ENCODE measurements at places on chromosomes 2 and 18.

GRCh38 chr18:77101410-77102258 lies 30.9 kb downstream of the MBP start:
- no peak for DNase-seq

DNA sequence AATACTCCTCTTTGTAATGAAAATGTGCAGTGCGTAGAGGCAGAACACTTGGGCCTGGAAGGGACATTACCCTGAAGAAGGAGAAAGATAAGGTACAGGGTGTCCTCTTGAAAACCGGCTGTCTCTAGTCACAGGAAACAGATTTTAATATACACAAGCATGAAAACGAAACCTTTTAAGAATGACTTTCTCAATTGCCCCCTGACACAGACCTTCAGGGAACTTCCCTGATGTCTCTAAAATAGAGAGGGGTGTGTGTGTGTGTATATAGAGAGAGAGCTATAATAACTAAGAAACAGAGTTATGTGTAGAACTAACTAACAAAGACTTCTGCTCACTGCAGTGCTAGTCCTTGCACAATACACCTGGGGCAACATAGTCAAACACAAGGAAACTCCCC lies 780.0 kb downstream of the CNTNAP5 start:
- DNase-seq = no peak

- no peak for DNase-seq
Measured at GRCh38 chr2:85806358-85807118, 52.7 kb downstream of the ATOH8 start.

DNA sequence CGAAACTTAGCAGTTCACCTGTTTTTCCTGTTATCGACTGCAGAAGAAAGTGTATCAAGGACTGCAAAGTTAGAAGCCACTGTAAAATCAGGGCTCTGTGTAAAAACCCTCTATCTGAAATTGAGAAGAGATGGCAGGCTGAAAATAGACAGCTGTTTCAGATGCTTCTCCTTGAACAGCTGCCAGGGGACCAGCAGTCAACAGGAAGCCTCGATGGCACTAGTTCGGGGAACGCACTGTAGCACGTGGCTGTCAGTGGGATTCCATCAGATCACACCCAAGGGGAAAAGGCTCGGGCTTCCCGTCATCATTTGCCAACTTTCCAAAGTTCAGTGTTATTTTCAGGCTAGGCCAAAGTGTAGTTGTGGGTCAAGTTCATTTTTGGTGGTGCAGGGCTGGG lies 316.9 kb downstream of the TXNL1 start:
- DNase-seq = no peak

- no peak for DNase-seq
Measured at GRCh38 chr2:215698566-215698965, 262.7 kb upstream of the FN1 start.
